ENCODE measurements at places on chromosomes 16 and 17.

DNA sequence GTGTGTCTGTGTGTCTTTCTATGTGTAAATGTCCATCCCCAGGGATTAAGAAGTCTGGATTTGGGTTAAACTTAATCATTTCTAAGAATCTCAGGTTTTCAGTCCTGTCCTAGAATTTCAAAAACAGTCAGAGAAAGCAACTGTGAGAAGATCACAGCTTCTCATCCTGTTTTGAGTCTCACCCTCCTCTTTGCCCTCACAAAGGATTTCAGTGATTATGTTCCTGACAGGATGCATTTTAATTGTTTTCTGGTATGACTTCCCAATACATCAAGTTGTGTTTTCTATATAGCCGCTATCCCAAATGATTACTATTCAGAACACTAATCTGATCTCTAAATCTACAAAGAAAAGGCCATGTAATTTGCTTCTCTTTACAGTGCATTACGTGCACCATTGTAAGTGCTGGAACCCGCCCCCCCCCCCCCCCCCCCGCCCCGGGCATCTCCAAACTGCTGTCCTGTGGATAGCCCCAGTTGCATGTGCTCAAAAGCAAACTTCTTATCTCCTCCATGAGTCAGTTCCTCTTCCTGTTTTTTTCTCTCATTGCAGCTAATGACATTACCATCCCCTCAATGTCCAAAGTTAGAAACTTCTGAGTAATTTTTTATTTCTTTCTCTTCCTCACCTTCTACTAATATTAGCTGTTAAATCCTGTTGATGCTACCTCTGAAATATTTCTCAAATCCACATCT is 73.9 kb downstream of the CDH13 start:
- peaks cover 9% of the 10 kb centered on the region for H3K27me3 ChIP-seq
- peaks cover 9% of the 10 kb centered on the region for H3K4me1 ChIP-seq
- DNase-seq, result no peak
- no peak overlapping the region for H3K27ac ChIP-seq

DNA sequence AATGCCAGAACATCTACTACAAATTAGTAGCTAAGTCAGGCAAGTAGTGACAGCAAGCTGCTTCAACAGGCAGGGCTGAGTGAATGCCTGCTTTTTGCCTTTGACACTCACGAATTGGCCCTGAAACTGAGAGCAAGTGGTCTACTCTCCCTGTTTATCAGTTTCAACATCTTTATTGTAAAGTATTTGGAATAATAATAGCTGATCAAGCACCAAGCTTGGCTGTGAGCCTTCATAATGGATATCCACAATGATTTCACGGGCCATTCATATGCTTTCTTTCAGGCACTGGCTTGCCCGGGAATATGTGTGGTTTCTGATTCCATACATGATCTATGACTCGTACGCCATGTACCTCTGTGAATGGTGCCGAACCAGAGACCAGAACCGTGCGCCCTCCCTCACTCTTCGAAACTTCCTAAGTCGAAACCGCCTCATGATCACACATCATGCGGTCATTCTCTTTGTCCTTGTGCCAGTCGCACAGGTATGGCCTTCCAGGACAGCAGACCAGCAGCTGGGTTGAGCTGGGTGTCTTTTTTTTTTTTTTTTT is 5.2 kb downstream of the TLCD3A start:
- peaks cover 38% of the 10 kb centered on the region for H3K36me3 ChIP-seq
- H3K27me3 ChIP-seq, result peaks cover 10% of the 10 kb centered on the region
- no peak overlapping the region for H3K27ac ChIP-seq
- no peak for DNase-seq

GRCh38 chr17:76681222-76682137 is 29.3 kb downstream of the MXRA7 start:
- H3K4me3 ChIP-seq, result no peak overlapping the region
- peaks cover 41% of the 10 kb centered on the region for H3K27me3 ChIP-seq
- peaks cover 1% of the 10 kb centered on the region for H3K36me3 ChIP-seq
- H3K4me1 ChIP-seq, result peaks cover 7% of the 10 kb centered on the region

- no peak overlapping the region for H3K4me3 ChIP-seq
- H3K27ac ChIP-seq, result no peak overlapping the region
- H3K27me3 ChIP-seq, result no peaks in the 10 kb centered on the region
- DNase-seq, result no peak
- H3K36me3 ChIP-seq, result peaks cover 7% of the 10 kb centered on the region
- H3K4me1 ChIP-seq, result peaks cover 27% of the 10 kb centered on the region
These were observed 7.9 kb downstream of the QPRT start for GRCh38 chr16:29686740-29687332.

- no peak overlapping the region for H3K4me3 ChIP-seq
- no peak for DNase-seq
These were observed 409.6 kb downstream of the GRIN2A start for GRCh38 chr16:9772526-9773225.

DNA sequence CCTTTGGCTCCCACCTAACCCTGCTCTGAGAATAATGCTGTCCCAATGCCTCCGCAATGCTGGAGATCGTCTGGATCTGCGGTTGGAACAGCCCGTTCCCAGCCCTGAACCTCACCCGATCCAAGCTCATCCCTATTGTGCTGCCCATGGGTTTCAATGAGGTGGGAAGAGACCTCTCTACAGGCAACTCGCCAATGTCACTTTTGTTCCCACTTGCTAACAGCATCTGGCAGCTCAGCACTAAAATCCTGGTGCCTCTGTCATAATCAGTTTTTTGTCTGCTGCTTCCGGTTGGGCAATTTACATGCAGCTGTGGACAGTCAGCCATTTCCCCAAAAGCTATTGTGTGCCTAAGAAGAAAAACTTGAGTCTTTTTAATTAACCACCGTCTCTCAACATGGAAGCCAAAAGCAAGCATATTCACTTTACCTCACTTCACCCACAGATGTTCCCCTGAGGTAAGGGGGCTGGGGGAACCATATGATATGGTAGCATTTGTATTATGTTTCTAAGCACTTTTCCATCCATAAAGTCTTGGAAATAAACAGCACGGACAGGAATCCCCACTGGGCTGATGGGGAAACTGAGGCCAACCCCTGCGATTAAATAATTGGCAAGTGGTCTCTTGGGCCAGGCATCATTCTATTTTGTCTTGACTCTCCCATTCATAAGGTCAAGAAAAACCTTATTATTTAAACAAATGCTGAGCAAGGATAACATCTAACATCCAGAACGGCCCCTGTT is 159.2 kb upstream of the CDH5 start:
- H3K27ac ChIP-seq, result peak overlapping the region; percentile 60
- no peak overlapping the region for H3K4me3 ChIP-seq
- no peaks in the 10 kb centered on the region for H3K36me3 ChIP-seq
- H3K27me3 ChIP-seq, result peaks cover 10% of the 10 kb centered on the region
- no peak for DNase-seq

- no peaks in the 10 kb centered on the region for H3K27me3 ChIP-seq
- no peak overlapping the region for H3K4me3 ChIP-seq
- H3K4me1 ChIP-seq, result no peaks in the 10 kb centered on the region
- no peaks in the 10 kb centered on the region for H3K36me3 ChIP-seq
These were observed 186.1 kb downstream of the CBLN1 start for GRCh38 chr16:49095539-49095938.

DNA sequence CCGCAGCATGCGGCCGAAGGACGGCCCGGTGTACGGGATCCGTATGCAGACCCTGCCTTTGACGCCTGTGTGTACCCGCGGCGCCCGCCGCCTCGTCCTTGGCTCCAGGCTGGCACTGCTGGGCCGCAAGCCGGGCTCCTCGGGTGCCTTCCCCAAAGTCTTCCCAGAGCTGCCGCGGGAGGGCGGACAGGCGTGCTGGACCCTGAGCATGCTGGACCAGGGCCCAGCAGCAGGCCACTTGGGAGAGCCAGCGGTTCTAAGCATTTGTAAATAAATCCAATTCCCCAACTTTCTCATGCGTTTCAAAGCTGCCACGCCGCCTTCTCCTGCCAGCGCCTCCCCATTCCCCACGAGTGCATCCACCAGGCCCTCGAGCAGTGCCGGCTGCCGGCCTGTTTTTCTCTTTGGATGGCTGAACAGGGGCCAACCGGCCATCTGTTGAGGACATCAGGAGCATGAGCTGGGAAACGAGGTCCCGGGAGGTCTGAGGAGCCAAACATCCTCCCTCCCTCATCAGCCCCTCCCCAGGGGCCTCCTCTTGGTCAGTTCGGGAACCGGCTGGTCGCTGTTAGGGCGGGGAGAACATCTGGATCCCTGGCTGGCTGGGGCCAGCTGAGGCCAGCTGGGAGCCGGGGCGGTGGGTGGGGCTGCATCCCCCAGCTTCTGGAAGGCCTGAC is 20.5 kb upstream of the PABPN1L start:
- no peak for DNase-seq
- H3K27me3 ChIP-seq, result no peaks in the 10 kb centered on the region
- no peaks in the 10 kb centered on the region for H3K36me3 ChIP-seq

DNA sequence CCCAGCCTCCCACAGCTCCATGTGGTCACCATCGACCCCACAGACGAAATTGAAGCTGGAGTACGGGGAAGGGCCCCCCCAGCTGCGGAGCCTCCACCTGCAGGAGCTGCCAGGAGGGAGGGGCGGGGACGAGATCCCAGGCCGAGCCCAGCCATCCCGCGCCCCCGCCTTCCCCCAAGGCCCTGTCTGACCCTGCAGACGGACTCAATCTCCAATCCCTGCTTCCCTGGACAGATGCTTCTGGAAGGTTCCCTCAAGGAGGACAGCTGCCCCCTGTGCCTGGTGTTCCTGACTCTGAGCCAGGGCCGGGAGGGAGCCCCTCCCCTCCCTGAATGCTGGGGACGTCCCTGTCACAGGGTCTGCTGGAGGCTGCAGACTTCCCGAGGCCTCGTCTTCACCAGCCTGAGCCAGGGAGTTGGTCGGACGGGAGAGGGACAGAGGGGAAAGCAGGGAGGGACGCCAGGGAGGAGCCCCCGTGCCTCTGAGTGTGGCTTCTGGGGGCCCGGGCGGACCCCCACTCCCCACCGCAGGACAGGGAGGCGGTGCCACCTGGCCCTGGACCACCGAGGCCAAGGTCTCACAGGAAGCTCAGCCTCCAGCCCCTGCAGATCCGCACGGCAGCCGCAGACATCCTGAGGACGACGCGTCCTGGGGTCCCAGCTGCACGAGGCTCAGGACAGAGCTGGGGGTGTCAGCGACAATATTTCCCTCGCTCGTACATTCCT is 21.3 kb upstream of the C1QTNF8 start:
- no peaks in the 10 kb centered on the region for H3K4me1 ChIP-seq
- peaks cover 4% of the 10 kb centered on the region for H3K27me3 ChIP-seq
- H3K27ac ChIP-seq, result no peak overlapping the region
- H3K36me3 ChIP-seq, result no peaks in the 10 kb centered on the region

DNA sequence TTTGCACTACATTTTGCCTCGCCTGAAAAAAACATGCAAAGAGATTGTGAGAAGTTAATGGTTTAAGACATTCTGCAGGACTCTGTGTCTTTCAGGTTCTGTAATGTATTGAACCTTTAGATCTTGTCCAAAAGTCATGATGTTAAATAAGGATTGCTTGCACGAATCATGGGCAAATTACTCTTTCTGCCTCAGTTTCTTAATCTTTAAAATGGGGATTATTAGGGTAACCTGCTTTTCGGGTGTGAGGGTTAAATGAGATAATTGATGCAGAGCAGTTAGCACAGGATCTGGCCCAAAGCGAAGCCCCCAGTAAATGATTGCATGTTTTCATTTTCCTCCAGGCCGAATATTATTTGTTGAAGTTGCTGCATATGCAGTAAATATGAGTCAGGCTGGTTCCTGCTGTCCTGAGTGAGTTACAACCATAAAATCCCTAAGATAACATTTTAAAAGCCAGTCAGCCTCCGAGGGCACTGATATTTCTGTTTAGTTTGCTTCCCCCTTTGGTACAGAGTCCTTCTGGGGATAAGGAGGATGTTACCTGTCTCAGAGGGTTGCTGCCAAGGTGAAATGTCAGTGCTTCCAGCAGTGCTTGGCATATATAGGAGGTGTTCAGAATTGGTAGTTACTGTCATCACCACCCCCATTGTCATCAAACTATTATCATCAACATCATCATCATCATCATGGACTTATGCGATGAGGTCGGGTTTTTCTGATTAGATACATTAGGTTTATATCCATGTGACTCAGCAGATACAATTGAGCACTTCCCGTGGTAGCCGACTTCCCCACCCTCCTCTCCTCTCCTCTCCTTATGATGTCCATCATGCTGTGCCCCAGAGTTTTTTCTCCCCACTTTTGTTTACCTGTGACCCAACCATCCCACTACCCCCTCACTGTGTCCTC is 20.6 kb upstream of the ARHGAP17 start:
- no peaks in the 10 kb centered on the region for H3K36me3 ChIP-seq
- H3K4me1 ChIP-seq, result peaks cover 24% of the 10 kb centered on the region
- H3K27me3 ChIP-seq, result no peaks in the 10 kb centered on the region

DNA sequence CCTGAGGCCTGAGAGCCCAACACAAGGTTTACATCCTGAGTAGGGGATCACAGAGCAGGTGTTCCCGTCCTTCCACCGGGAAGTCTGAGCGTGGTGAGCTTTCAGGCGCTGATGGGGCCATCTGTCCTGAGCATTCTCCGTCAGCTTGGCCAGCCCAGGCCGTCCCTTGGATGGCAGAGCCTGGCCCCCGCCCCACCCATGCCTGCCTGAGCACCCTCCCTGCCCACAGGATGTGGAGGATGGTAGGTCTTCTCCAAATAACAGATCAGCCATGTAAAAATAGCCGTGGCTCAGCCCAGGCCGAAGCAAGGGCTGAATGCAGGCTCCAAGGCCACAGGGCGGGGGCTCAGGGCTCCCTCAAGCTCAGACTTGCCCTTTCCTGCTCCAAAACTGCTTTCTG is 20.2 kb downstream of the SPNS2 start:
- peaks cover 22% of the 10 kb centered on the region for H3K27me3 ChIP-seq
- DNase-seq, result no peak
- H3K4me1 ChIP-seq, result no peaks in the 10 kb centered on the region
- H3K4me3 ChIP-seq, result no peak overlapping the region

GRCh38 chr17:68576811-68577496 is 24.2 kb downstream of the FAM20A start:
- H3K36me3 ChIP-seq, result no peaks in the 10 kb centered on the region
- no peak overlapping the region for H3K27ac ChIP-seq
- no peaks in the 10 kb centered on the region for H3K4me1 ChIP-seq
- DNase-seq, result no peak
- no peak overlapping the region for H3K4me3 ChIP-seq

GRCh38 chr16:74261068-74261467 is 35.5 kb upstream of the PSMD7 start:
- no peaks in the 10 kb centered on the region for H3K36me3 ChIP-seq
- peaks cover 26% of the 10 kb centered on the region for H3K27me3 ChIP-seq
- H3K27ac ChIP-seq, result no peak overlapping the region
- no peaks in the 10 kb centered on the region for H3K4me1 ChIP-seq

DNA sequence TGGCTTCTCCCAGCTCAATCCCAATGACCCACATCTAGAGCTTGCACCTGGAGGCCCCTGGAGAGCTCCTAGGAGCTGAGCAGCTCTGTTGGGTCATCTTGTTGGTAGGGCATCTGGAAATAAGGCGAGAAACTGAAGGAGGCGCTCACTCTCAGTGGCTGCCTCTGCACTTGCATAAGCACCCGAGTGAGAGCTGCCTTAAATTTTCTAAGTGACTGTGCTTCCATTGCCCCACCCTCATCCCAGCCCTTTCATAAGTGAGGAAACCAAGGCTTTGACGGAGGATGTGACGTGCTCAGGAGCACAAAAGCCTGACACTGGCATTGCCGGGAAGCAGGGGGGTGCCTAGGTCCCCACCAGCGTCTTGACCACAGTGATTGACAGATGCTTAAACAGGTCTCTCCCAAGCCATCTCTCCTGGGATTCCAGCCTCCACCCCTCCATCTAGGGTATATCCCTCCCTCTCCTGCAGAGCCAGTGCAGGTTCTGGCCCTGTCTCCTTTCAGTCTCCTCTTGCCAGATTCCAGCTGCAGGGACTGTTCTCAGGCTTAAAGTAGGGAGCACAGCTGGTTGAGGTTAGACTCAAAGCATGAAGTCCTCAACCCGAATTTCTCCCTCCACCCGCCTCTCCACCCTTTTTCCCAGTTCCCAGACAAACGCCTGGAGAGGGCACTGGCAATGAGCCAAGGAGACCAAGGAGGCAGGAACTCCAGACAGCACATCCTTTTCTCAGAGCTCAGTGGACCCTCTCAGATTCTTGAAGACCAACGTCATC is 113.7 kb downstream of the IRX5 start:
- no peak for DNase-seq
- H3K4me1 ChIP-seq, result no peaks in the 10 kb centered on the region
- H3K36me3 ChIP-seq, result no peaks in the 10 kb centered on the region
- H3K4me3 ChIP-seq, result no peak overlapping the region
